ENCODE measurements at places on chromosomes 1 and 21. TPM values are rescaled to one million over a fixed set of nuclear protein-coding genes. Genes with fewer than 3 reads are reported as not detected.

Gene BEND5
- total RNA-seq = 12.4 TPM

Gene CD2
- total RNA-seq = 227 TPM

Gene PRPF38B
- 85.9 TPM for total RNA-seq

Gene TBX19
- 2.6 TPM for total RNA-seq

Gene OR2T33
- total RNA-seq = not detected

Gene LCE3E
- not detected for total RNA-seq

Gene L1TD1
- not detected for total RNA-seq

Gene BCL10
- 27.4 TPM for total RNA-seq

Gene AGO4
- total RNA-seq = 18.6 TPM

Gene GREM2
- total RNA-seq = not detected

Gene RUNX3
- 172 TPM for total RNA-seq

Gene RXRG
- total RNA-seq = not detected

Gene OR2T29
- total RNA-seq = not detected

Gene TMEM52
- not detected for total RNA-seq

Gene OR10Z1
- not detected for total RNA-seq

Gene PPFIA4
- 48.5 TPM for total RNA-seq

Gene LMX1A
- total RNA-seq = not detected

Gene CHRNB2
- total RNA-seq = not detected

Gene TCEA3
- 20.4 TPM for total RNA-seq

Gene COL24A1
- total RNA-seq = not detected

Gene LDLRAP1
- total RNA-seq = 79.6 TPM

Gene DNAJC28
- total RNA-seq = 1.2 TPM

Gene PLEKHG5
- 5.0 TPM for total RNA-seq

Gene INAVA
- 0.25 TPM for total RNA-seq

Gene NEGR1
- total RNA-seq = not detected

Gene AADACL3
- total RNA-seq = not detected

Gene SYT2
- total RNA-seq = not detected

Gene G0S2
- total RNA-seq = 0.47 TPM

Gene TDRD10
- not detected for total RNA-seq

Gene KRTAP11-1
- total RNA-seq = not detected

Gene LAMC2
- total RNA-seq = not detected

Gene SLX9
- total RNA-seq = 44.2 TPM

Gene C8B
- not detected for total RNA-seq

Gene SMCP
- not detected for total RNA-seq

Gene S100A2
- total RNA-seq = not detected

Gene C4BPB
- total RNA-seq = 1.0 TPM

Gene OMA1
- 32.0 TPM for total RNA-seq

Gene FAAH
- total RNA-seq = 6.9 TPM

Gene IL12RB2
- 15.2 TPM for total RNA-seq

Gene C1orf216
- 13.7 TPM for total RNA-seq

Gene LYPD8
- total RNA-seq = not detected

Gene TSPAN1
- total RNA-seq = not detected

Gene SLC44A3
- 0.42 TPM for total RNA-seq

Gene RIPK4
- total RNA-seq = 0.20 TPM

Gene FNDC10
- 4.4 TPM for total RNA-seq

Gene KRTAP21-2
- total RNA-seq = not detected

Gene ASCL5
- not detected for total RNA-seq

Gene ITLN2
- not detected for total RNA-seq

Gene AADACL4
- not detected for total RNA-seq

Gene RAB3B
- total RNA-seq = 0.06 TPM

Gene ATP1A2
- total RNA-seq = not detected

Gene TSSK3
- total RNA-seq = 1.6 TPM

Data from activated naive CD8-positive, alpha-beta T cell treated with anti-CD3 and anti-CD28 coated beads, Interleukin-2, amount 10 ng/mL, durations not matched to agents 7 days and 5 days (primary cell).